ENCODE measurements at places on chromosomes 5 and 9.
A peak's percentile ranks its signal among the peaks of the same experiment; 100 is the strongest.

DNA sequence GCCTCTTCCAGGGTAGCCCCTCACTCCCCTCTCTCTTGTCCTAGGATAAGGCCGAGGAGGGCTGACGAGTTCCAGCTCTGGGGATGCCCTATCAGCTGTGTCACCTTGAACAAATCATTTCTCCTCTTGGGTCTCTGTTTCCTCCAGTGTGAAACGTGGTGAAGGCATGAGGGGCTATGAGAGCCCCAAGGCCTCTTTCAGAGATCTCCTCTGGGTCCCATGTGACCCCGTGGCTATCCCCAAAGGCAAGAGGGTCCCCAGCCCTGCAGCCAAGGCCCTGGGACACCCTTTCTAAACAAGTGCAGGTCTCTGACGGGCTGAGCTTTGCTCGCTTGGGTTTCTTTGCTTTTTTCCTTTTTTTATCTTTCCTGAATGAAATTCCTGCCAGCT lies 25.5 kb upstream of the SPTLC1 start:
- peaks cover 39% of the 10 kb centered on the region for H3K27me3 ChIP-seq
- DNase-seq: no peak
- no peaks in the 10 kb centered on the region for H3K4me1 ChIP-seq
- no peak overlapping the region for H3K27ac ChIP-seq

GRCh38 chr9:113488071-113488470 lies 24.5 kb downstream of the RGS3 start:
- DNase-seq: no peak
- H3K36me3 ChIP-seq: no peaks in the 10 kb centered on the region
- peaks cover 7% of the 10 kb centered on the region for H3K4me1 ChIP-seq
- no peak overlapping the region for H3K27ac ChIP-seq
- no peak overlapping the region for H3K4me3 ChIP-seq

DNA sequence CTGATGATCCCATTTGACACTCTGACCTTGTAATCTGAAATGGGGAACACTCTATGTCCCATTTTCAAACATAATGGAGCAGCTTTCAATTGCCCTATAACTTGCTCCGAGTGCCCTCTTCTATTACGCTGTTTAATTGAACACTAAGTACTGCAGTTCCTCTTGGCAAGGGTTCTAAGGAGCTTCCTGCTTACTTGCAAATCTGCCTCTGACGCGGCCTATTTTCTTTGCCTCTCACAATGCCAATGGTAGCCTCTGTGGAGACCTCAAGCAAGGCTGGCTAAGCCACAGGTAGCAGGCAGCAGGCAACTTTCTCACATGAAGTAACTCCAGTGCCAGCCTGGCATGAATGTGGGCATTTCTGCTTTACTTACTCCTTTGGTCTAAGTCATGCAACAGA lies 443.4 kb upstream of the TRPC7 start:
- no peaks in the 10 kb centered on the region for H3K27me3 ChIP-seq
- no peaks in the 10 kb centered on the region for H3K4me1 ChIP-seq
- no peak overlapping the region for H3K4me3 ChIP-seq
- no peaks in the 10 kb centered on the region for H3K36me3 ChIP-seq

DNA sequence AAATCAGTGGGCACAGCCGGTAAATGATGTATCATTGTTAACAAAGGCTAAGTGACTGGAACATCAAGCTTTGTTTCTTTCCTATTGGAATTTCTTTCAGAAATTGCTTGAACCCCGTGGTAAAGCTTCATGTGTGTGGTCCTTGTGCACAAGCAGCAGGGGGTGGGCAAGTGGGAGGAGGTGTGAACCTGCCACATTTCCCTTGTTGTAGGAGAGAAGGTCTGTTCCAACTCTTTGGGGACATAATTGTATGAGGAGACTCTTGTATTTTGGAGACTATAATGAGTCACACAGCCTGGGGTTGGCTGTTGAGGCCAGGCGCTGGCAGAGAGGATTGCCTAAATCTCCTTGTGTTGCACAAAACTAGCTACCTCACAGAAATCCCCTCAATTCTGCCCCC lies 620.5 kb downstream of the IRX1 start:
- no peak overlapping the region for H3K27ac ChIP-seq
- peaks cover 24% of the 10 kb centered on the region for H3K4me1 ChIP-seq
- no peaks in the 10 kb centered on the region for H3K36me3 ChIP-seq
- no peak overlapping the region for H3K4me3 ChIP-seq

DNA sequence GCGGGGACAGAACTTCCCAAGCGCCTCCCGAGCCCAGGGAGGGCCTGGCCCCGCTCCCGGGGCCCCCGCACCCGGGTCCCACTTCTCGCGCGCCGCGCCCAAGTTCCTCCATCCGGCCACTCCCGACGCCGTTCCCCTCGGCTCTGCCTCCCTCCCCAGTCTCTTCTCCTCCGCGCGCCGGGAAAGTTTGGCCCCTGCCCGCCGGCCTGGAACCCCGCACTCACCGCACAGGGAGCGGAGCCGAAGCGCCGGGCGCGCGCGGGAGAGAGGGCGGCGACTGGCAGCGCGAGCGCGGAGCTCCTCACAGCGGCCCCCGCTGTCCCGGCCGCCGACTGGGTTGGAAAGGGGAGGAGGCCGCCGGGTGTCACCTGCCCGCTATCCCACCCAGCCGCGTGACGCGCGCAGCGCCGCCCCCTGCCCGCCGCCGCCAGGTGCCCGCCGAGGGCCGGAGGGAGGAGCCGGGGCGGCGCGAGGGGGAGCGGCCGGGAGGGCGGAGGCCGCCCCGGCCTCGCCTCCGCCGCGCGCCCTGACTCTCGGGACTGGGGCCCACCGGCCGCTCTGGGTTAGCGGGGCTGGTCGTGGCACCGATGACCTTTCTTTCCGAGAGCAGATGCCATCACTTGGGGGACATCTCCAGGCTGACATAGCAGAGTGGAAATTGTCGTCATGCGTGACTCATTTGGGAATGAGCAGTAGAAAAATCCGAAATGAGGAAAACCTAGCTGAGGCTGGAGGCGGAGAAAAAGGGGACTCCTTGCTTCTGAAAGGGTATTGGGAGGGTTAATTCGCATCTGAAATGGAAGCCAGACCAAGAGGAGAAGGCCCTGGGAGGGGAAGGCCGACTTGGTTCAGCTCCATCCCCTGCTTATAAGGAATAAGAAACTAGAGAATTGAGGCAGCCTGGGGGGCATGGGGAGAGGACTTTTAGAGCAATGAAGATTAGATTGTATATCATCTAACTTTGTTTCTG lies at the start of gene ELOVL7:
Gene ELOVL7, minus strand, starts transcription at position 334 of the 970 bp plus-strand sequence. CDS start 56,872 bp downstream, outside the sequence.
- no peak within 1 kb of the TSS for H3K27ac ChIP-seq
- peaks cover 35% of the 10 kb centered on the region for H3K27me3 ChIP-seq
- H3K36me3 ChIP-seq: no peaks in the 10 kb centered on the region

DNA sequence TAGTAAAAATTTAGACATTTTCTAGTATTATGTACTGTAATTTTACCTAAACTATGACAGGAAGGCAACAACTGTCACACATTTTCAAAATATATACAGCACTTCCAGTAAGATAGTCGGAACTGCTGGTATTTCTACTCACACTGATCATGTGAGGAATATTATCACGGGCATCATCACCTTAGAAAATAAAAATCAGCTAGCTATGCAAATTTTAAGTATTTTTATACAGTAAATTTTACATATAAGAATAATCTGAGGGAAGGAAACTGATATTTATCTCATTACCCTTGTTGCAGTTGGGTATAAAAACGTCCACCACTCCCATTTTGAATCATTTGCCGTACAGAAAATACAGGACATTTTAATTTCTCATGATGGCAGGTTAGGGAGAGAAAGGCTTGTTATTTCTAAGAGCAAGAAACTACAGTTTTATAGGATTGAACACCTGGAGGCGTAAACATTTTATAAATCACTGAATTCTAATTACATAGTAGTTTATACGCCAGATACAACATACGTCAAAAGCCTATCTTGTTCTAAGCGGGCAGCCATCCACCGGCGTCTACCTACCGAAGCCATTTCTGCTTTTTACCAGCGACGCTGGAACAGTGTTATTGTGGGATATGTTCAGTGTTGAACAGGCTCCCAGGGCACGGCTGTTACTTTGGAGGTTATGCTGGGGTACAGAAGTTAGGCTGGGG lies 729 bp upstream of the TNPO1 start:
- no peaks in the 10 kb centered on the region for H3K27me3 ChIP-seq
- DNase-seq: no peak
- H3K27ac ChIP-seq: peak overlapping the region; percentile 97
- peaks cover 30% of the 10 kb centered on the region for H3K4me1 ChIP-seq
- peak overlapping the region; percentile 86 for H3K4me3 ChIP-seq
- H3K36me3 ChIP-seq: no peaks in the 10 kb centered on the region

DNA sequence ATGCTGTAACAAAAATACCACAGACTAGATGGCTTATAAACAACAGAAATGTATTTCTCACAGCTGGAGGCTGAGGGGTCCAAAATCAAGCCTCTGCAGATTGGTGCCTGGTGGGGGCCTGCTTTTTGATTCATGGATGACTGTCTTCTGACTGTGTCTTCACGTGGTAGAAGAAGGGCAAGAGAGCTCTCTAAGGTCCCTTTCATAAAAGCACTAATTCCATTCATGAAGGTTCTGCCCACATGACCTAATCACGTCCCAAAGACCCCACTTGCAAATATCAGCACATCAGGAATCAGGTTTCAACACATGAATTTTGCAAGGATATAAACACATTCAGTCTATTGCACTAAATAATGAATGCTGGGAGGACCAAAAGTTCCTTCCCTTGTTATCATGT lies 278.4 kb downstream of the MARCHF11 start:
- DNase-seq: no peak
- no peaks in the 10 kb centered on the region for H3K4me1 ChIP-seq
- H3K27ac ChIP-seq: no peak overlapping the region
- no peaks in the 10 kb centered on the region for H3K36me3 ChIP-seq
- H3K4me3 ChIP-seq: no peak overlapping the region

GRCh38 chr5:172074896-172075295 lies 68.5 kb upstream of the FBXW11 start:
- H3K36me3 ChIP-seq: no peaks in the 10 kb centered on the region
- no peak overlapping the region for H3K4me3 ChIP-seq
- DNase-seq: no peak
- H3K27ac ChIP-seq: no peak overlapping the region
- H3K27me3 ChIP-seq: no peaks in the 10 kb centered on the region

DNA sequence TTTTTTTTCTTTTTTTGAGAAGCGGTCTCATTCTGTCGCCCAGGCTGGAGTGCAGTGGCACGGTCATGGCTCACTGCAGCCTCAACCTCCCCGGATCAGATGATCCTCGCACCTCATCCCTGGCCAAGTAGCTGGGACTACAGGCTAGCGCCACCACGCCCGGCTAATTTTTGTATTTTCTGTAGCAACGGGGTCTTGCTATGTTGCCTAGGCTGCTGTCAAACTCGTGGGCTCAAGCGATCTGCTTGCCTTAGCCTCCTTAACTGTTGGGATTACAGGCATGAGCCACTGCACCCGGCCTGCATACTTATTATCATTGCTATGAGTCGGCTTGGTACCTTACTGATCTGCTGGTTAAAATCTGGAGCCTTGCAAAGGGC lies 790 bp upstream of the IARS1 start:
- H3K36me3 ChIP-seq: no peaks in the 10 kb centered on the region
- no peaks in the 10 kb centered on the region for H3K27me3 ChIP-seq
- peak overlapping the region; percentile 88 for H3K4me3 ChIP-seq

DNA sequence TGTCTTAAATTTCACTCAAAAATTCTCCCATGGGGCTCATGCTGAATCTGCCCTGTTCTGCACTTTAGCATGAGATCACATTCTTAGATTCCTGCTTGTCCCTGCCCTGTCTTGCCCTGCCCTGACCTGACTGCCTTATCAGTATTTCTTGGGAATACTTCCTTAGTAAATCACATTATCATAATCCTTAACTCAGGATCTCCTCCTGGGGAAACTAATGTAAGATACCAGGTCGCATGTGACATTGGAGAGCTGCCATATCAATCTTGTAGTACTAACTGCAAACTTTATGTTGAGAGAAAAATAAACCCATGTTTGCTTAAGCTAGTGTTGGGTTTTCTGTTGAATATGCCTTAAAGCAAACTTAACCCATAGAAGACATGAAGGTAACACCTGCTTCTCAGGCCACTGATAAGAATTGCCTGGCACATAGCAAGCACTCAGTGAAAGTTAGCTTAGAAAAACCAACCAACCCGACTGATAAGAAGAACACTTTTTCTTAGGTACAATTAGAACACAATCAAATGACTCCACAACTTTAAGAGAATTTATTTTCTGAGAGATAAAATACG lies 53.3 kb downstream of the IL33 start:
- H3K4me1 ChIP-seq: no peaks in the 10 kb centered on the region
- H3K27ac ChIP-seq: no peak overlapping the region
- no peaks in the 10 kb centered on the region for H3K27me3 ChIP-seq
- H3K4me3 ChIP-seq: no peak overlapping the region
- no peak for DNase-seq

- no peaks in the 10 kb centered on the region for H3K27me3 ChIP-seq
- H3K4me1 ChIP-seq: peaks cover 13% of the 10 kb centered on the region
- no peak overlapping the region for H3K27ac ChIP-seq
- H3K4me3 ChIP-seq: no peak overlapping the region
Observed at GRCh38 chr9:72902268-72902667, 50.6 kb downstream of the ALDH1A1 start.

GRCh38 chr9:122370303-122370702 lies 521 bp upstream of the PTGS1 start:
- no peaks in the 10 kb centered on the region for H3K36me3 ChIP-seq
- peaks cover 6% of the 10 kb centered on the region for H3K4me1 ChIP-seq
- H3K27me3 ChIP-seq: peaks cover 53% of the 10 kb centered on the region
- H3K4me3 ChIP-seq: peak overlapping the region; percentile 53

- no peaks in the 10 kb centered on the region for H3K4me1 ChIP-seq
- H3K4me3 ChIP-seq: no peak overlapping the region
- peaks cover 17% of the 10 kb centered on the region for H3K27me3 ChIP-seq
- H3K36me3 ChIP-seq: no peaks in the 10 kb centered on the region
Observed at GRCh38 chr9:37639841-37640240, 10.9 kb upstream of the FRMPD1 start.

GRCh38 chr9:84512493-84512892 lies 157.0 kb upstream of the NTRK2 start:
- H3K27me3 ChIP-seq: no peaks in the 10 kb centered on the region
- no peak overlapping the region for H3K4me3 ChIP-seq
- H3K27ac ChIP-seq: no peak overlapping the region
- no peak for DNase-seq
- H3K36me3 ChIP-seq: no peaks in the 10 kb centered on the region

DNA sequence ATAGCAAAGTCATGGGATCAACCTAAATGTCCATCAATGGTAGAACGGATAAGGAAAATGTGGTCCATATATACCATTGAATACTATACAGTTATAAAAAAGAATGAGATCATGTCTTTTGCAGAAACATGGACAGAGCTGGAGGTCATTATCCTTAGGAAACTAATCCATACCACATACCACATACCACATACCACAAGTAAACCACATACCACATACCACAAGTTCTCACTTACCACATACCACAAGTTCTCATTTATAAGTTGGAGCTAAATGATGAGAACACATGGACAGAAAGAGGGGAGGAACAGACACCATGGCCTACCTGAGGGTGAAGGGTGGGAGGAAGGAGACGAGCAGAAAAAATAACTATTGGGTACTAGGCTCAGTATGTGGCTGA lies 154.6 kb upstream of the GHR start:
- DNase-seq: no peak
- H3K4me1 ChIP-seq: peaks cover 10% of the 10 kb centered on the region
- no peaks in the 10 kb centered on the region for H3K27me3 ChIP-seq

DNA sequence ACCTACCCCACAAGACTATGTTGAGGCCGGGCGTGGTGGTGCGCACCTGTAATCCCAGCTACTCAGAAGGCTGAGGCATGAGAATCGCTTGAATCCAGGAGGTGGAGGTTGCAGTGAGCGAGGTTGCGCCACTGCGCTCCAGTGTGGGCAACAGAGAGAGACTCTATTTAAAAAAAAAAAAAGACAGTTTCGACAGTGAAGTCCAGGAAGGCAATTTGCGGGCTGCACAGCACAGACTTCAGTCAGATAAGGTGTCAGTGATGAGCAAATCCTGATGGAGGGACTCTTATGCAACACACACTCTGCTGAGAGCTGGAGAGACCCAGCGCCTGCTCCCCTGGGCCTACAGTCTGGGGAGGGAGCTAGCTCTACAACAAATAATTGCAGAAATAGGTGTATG lies 14.2 kb downstream of the CCNJL start:
- H3K27me3 ChIP-seq: no peaks in the 10 kb centered on the region
- no peaks in the 10 kb centered on the region for H3K36me3 ChIP-seq
- no peak overlapping the region for H3K4me3 ChIP-seq
- DNase-seq: no peak

Measured in neural progenitor cell (in vitro differentiated cells).